NCI-H1105 (cell line): ENCODE measurements at places on chromosomes 6 and 20.

- no peak for DNase-seq
These were observed 13.6 kb downstream of the IP6K3 start for GRCh38 chr6:33732817-33733708.

DNA sequence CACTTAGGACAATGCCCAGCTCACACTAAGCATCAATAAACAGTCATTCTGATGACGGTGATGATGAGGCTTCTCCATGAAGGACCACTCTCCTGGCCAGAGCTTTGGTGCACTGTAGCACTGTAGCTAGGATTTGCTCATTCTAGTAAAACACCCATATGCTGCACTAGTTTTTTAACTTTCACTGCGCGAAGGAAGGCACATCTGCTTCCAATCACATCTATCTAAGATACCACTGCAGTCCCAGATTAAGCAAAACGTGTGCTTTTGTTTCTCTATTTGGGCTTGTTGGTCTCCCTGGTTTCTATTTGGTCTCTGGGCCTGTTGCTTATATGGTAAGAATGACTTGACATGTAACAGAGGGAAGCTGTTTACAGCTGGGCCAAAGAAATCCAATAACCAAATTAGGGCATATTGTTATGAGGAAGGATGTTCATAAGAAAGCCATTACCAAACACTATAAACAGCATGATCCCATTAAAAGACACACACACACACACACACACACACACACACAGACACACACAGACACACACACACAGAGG lies 62.4 kb downstream of the FAM229B start:
- no peak for DNase-seq

DNA sequence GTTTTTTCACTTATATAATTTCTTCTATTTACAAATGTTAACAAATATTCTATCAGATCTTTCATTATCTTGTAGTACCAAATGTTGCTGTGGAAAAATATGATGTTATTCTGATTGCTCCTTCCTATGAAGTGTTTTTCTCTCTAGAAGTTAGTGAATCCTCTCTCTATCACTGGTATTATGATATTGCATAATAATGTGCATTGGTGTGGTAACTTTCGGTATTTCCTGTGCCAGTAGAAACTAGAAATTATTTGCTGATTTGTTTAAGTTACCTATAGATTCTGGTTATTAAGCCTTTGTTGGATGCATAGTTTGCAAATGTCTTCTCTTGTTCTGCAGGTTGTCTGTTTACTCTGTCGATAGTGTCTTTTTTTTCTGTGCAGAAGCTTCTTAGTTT lies 342.5 kb downstream of the CENPW start:
- no peak for DNase-seq

- no peak for DNase-seq
These were observed 3.8 kb upstream of the NPEPL1 start for GRCh38 chr20:58688840-58689239.

DNA sequence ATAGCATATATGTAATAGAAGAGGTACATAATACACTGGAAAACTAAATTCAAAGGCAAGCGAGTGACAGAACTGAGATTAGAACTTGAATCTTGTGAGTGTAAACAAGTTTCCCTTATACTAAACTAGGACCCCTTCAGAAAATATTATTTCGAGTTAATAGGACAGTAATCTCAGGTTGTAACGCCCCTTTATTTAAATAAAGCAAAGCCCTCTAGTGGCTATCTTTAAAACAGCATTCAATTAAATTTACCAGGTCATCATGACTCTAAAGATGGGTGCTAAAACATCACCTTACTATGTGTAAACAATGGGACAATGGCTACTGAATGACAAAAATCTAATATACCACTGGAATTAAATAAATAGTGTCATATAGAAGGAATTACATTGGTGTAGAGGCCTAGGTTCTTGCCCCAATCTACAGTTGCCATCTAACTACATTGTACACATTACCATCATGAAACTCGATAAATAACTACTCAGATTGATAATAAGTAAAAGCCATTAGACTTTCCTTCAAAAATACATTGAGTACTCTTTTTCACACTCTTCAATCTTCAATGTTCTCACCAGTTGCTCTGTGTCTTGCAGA lies 255.4 kb upstream of the IRAK1BP1 start:
- DNase-seq, result no peak

DNA sequence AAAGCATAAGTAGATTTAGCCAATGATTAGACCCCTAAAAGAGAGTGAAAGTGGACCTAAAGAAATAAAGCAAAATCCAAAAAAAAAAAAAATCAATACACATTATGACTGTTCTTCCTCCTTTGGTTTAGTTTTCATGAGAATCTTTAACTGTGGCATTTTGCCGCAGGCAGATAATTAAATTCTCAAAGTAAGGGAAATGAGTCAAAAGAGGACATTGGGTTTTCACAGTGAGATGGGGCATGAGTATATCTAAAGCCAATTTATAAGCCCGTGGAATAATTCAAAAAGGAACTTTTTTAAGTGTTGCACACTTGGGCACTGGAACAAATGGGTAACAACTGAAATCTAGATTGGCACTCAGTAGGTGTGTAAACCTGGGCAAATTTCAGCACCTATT lies 230.3 kb downstream of the PKHD1 start:
- no peak for DNase-seq

DNA sequence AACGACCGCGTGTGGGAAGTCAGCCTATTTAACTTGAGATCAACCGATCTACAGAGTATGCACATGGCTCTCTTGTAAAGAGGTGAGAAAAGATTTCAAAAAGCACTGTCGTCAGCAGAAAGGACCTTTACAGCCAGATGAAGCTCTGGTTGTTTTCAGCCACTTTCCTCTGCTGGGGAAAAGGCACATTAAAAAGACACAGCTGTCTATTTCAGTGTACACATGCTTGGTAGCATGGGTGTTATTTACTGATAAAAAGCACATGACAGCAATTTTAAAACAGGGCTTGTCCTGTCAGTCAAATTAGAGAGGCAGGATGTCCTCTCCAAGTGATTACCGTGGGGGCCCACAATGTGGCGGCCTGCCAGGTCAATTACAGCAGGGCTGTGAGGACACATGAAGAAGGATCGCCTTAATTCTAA lies 188.9 kb downstream of the PRKN start:
- DNase-seq, result peak; percentile 93

DNA sequence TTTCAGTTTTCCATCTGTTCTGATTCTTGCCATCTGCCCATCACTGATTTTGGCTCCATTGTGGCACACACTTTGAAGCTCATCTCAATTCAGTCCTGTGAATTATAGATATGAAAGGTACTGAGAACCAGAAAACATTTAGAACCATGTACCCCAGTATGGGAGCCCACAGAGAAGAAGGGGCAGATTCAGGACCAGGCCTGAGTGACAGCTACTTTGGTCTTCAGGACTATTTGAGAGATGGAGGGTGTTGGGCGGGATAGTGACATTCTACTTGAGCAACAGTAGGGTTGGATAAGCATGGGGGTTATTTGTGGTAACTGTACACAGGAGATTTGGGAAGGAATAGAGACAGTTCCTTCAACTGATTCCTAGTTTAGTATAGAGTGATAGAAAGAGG lies 259.2 kb upstream of the MANEA start:
- DNase-seq, result no peak
